ENCODE measurements at places on chromosomes 1 and 21.

- DNase-seq, result no peak
Observed at GRCh38 chr1:20089328-20090077, 19.5 kb downstream of the PLA2G5 start.

GRCh38 chr1:236124965-236125364 lies 17.4 kb upstream of the GPR137B start:
- DNase-seq, result no peak

DNA sequence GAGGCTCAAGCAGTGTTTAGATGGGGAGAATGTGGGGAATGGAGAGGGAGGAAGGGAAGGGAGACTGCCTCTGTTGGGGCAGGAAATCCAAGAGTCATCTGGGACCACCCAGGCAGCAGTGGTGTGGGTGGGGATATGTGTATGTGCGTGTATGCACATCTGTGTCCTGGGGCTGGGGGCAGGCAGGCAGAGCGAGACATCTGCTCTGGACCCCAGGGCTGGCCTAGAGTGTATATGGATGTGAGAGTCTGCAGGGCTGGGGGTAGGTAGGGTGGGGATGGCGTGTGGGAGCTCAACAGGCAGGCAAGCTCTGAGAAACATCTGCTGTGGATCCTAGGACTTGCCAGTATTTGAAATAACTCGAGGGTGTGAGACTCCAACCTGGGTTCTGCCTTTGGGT lies 3.5 kb downstream of the PTCH2 start:
- no peak for DNase-seq

GRCh38 chr1:109927911-109928321 lies 17.3 kb downstream of the CSF1 start:
- peak; percentile 94 for DNase-seq

- no peak for DNase-seq
Observed at GRCh38 chr21:33088384-33088783, 18.4 kb downstream of the OLIG1 start.

GRCh38 chr1:229022595-229023333 lies 248.1 kb upstream of the RAB4A start:
- no peak for DNase-seq

DNA sequence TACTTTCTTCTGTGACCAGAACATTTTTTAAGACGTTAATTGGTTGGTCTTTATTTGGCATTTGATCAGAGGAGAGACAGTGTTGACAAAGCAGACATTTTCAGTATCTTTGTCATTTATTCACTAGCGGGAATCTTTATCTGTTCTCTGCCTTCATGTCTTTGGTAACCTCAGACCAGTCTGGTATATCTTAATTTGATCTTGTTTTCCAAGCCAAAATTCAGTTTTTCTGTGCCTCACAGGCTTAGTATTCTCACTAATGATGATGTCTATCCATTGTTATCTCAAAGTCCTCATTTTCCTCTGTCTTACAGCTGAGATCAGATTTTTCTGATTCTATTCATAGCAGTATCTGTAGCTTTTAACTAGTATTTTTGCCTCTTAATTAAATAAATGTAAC lies 158.7 kb downstream of the GPR52 start:
- no peak for DNase-seq

DNA sequence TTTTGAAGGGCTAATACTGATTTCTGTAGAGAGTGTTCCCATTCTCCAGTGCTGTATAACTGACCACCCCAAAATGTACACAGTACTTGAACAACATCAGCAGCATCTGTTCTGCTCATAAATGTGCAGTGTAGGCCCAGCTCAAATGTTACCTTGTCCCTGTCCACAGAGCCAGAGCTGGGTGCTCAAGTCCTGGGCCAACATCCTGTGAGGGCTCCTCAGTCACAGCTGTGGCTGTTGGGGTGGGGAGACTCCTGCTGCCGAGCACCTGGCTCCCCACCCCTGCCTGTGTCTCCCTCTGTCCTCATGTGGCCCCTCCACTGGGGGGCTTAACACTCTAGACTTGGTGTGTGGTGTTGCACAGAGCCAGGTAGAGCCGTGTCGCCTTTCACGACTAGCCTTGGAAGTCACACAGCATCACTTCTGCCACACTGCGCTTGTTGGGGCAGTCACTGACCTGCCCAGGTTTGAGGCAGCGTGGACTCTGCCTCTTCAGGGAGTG lies 30.5 kb downstream of the DIP2A start:
- no peak for DNase-seq

DNA sequence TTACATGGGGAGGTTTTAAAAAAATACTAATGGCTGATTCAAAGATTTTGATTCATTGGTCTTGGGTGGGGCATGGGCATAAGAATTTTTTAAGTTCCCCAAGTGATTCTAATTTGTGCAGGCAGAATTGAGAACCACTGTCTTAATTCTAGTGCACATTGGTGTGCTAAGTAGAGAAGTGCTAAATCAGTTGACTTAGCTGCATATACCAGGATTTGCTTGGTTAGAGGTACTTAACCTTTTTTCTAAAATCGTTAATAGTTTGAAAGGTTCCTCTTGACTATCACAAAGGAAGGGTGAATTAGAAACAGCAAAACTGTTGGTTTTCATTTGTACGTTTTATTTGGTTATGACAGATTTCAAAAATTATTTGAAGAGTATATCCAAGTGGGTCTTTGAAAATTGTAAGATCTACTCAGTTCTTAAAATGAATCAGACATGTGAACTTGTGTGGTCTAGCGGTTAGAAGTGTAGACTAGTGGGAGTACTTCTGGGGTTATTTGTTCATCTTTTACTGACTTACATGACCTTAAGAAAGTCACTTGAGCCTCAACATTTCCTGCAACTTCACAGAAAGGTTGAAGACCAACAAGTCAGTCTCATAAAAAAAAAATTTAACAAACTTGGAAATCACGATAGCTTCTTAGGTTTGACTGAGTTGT lies 66.7 kb downstream of the RPAP2 start:
- no peak for DNase-seq

- peak; percentile 36 for DNase-seq
Observed at GRCh38 chr1:226125831-226126230, 60.7 kb downstream of the ACBD3 start.

DNA sequence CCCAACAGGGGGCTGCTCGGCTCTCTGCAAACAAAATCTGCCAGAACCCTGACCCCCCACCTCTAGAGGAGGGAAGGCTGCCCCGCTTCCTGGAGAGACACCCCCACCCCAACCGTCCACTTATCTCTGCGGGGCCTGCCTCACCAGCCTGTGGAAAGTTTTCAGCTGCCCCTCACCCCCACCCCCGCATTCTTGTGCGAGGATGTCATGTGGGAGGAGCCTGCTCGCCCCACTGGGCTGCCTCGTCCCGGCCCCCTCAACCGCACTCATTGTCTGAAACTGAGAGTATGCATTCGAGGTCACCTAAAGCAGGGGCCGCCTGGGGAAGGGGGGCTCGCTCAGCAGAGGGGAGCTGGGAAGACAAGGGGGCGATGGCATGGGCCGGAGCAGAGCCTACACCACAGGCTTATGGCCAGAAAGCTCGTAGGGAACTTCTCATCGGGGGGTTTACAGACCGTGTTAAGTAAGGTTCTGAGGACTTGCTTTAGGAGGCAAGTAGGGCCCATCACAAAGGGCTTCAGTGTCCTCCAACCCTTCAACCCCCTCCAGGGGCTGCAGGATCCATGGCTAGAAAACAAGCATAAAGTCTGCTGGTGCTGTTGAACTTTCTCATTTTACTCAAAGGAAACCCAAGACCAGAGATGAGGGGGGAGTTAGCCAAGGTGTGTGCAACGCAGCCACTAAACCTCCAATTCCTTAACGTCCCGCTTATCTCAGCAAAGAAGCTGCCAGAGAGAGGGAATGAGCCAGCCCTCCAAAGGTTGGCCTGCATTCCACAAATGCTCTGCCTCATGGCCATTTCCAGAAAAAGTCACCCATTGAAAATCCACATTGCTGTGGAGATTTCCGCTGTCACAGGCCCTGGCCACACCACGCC lies 9.4 kb downstream of the EPHA2 start:
- DNase-seq, result peak; percentile 86

GRCh38 chr1:241308471-241308870 lies 48.5 kb downstream of the RGS7 start:
- no peak for DNase-seq

DNA sequence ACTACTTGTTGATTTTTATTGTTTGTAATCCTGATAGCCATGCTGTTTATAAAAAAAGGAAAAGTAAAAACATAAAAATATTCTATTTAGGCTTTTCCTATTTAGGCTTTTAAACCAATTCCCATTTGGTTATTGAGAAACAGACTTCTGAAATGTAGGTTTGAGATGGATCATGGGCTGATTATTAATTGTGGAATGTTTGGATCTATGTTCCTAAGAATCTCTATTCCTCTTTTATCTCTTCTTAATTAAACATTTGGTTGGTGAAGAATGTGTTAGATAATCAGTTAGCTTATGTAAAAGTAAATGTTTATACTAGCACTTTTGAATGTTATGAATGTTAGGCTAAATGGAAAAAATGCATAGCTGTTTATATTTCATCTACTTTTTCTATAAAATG lies 97.4 kb downstream of the ATF6 start:
- DNase-seq, result no peak

DNA sequence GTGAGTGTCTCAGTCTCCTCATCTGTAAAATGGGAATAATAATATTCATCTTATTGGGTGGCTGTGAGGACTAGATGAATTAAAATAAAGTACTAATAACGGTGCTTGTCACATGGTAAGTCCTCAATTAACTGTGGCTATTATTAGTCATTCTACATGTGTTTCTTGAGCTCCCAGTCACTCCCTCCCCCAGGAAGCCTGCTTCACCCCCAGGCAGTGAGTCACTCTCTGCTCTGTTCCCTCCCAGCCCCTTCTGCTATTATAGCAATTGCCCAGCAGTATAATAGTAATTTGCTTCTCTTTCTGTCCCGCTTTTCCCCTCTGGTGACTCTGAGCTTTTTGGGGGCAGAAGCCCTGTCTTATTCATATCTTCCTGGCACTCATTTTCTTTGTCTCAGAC lies 102.0 kb downstream of the BEND5 start:
- no peak for DNase-seq

GRCh38 chr1:29849038-29849750 lies 612.9 kb downstream of the PTPRU start:
- DNase-seq, result peak; percentile 45

DNA sequence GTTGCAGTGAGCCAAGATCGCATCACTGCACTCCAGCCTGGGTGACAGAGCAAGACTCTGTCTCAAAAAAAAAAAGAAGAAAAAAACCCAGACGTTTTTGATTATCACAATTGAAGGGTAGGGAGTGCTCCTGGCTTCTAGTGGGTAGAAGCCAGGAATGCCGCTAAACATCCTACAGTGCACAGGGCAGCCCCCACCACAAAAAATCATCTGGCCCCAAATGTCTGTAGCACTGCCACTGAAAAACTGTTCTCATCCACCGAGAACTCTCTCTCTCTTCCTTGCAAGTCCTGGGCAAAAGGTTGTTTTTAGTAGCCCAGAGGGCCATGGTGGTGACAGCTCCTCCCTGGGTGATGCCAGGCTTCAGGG lies 35.6 kb upstream of the GPR157 start:
- no peak for DNase-seq

- no peak for DNase-seq
Observed at GRCh38 chr21:25191141-25191540, 416.1 kb downstream of the MRPL39 start.

GRCh38 chr1:22775478-22775877 lies 64.8 kb downstream of the EPHB2 start:
- DNase-seq, result no peak

- DNase-seq, result no peak
Observed at GRCh38 chr1:221804303-221804702, 62.4 kb upstream of the DUSP10 start.

DNA sequence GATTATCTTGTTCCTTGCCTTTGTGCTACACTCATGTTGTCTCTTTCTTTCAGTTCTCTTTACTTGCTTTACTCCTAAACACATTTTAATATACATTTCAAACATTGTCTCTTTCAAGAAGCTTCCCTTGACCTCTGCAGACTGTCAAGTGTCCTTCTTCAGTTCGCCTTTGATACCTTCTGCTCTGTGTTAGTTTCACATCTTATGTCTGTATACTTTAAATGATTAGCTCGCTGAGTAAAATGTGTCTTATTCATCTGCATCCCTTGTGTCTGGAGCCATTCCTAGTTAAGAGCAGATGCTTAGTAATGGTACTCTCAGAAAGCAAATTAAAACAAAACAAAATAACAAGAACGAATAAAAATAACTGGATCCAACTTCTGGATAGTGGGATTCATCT lies 303.3 kb downstream of the S1PR1 start:
- no peak for DNase-seq

DNA sequence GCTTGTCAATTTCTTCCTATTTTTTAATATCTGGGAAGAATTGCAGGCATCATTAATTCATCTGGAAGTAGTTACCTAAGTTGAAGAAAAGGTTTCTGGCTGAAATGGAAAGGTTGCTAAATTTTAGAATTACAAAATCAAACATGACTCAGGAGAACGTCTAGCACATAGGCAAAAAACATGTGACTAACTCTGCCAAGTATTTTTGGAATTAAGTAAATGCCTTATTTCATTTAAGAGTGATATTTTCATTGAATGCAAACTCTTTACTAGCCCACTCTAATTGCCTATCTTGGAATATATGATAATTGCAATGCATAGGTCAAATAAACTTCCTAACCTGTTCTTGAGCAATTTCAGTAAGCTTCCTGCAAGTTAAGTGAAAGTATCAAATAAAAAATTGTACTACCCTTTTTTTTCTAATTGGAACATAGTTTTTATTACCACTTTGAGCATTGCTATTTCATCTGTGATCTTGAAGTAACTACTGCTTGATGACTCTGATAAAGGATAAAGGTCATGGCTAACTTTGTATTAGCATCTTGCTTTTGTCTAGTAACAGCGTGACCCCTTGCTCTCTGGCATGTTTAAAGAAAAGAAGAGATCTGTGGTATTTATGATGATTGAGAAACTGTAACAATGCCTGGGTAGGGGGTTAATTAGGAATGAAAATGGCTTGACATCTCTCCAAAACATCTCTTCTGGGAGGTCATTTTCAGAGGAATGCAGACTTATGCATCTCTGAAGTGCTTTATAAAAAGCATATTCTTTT lies 208.3 kb upstream of the NCAM2 start:
- DNase-seq, result no peak

GRCh38 chr1:2607641-2608091 lies 21.1 kb downstream of the PRXL2B start:
- peak; percentile 65 for DNase-seq

DNA sequence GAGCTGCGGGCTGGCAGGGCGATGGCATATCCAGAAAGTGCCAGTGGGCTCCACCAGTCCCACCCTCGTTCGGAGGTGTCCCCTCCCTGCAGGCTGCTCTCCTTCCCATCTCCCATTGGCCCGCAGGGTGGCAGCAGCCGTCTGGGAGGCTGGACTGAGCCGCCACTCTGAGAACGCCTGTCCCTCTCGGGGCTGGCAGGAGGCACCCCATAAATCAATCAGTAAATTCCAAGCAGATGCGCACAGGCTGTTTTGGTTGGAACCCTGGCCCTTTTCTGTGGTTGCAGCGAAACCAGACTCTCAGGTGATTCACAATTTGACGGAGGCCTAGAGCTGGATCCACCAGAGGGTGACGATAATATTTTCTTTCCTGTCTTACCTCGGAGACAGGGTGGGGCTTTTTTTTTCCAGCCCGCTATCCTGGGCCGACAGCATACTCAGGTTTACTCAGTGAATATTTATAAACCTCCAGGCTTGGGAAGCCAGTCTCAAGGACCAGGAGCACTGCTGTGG lies 99.7 kb downstream of the GLIS1 start:
- peak; percentile 60 for DNase-seq
